ENCODE measurements at places on chromosomes 1 and 21.

DNA sequence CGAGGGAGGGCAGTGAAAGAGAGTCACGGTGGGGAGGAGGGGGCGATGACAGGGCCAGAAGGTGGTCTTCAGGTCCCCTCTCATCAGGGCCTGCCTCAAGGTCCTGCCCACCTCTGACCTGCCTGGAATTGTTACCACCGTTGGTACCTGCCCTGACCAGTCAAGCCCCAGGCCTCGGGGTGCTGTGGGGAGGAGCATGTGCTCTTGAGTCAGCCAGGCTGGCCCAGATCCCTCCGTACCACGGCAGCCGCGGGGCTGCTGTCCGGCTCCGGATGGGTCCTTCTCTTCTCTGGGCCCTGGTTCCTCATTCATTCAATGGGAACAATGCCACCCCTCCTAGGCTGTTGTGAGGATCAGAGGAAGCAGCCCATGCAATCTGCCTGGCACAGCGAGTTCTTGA, 22.0 kb downstream of the SERINC2 start:
- DNase-seq = no peak

GRCh38 chr1:168234846-168235547, 9.2 kb downstream of the SFT2D2 start:
- DNase-seq = peak; percentile 18

DNA sequence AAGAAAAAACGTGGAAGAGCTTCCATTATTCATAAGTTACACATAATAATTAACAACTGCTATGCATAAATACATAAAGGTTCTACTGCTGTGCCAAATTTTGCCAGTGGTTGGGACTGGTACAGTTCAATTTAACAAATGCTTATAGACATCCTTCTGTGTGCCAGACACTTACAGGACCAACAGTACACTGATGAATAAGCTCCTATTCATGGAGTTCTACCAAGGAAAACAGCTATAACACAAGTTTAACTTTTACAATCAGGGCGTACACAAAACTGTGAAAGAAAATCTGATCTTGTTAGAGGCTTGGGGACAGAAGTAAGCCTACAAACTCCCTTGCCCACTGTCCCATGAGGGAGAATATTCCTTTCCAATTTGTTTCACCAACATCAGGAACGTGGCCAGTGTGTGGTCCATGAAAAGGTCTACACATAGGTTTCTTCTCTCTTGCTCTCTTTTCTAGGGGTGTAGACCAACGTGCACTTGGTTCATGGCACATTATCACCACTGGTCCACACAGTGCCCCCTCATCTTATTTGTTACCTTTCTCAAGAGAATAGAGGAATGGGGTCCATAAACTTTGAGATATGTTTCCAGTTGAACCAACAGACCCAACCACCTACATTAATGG, 10.1 kb downstream of the NRIP1 start:
- DNase-seq = no peak

DNA sequence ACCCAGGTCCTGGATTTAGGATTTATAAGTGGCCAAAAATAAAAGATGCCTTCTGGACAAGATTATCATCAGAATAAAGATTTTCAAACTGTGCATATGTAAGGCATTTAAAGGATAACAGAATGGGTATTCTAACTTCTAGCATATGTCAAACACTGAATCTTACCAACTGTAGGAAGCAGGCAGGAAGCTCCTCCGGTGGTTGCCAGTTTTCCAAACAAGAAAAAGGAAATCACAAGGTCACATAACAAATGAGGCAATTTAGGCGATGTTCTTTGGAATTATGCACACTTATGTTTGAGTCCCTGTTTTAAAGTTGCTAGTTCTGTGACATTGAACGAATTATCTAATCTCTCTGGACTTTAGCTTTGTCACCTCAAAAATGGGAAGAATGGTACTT, 48.9 kb downstream of the ATP6V1G3 start:
- no peak for DNase-seq

DNA sequence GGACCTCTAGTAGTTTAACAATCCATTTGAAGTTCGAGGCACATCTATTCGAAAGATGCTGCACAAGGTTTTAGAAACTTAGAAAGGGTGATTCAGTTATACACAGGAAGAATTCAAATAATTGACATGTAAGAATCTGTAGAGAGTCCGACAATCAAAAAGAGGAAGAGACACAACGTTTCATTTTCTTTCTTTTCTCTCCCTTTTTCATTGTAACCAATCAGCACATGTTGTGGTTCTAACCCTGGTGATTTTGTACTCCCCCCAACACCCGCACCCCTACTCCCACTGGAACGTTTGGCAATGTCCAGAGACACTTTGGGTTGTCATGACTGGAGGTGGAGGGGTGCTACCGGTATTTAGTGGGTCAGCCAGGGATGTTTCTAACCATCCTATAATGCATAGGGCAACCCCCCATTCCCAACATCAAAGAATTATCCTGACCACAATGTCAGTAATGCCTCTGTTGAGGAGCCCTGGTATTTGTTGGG, 4.9 kb downstream of the TGFB2 start:
- no peak for DNase-seq

GRCh38 chr1:87894062-87894461, 565.4 kb downstream of the LMO4 start:
- DNase-seq = no peak

GRCh38 chr1:227894831-227895451, 52.8 kb downstream of the WNT9A start:
- no peak for DNase-seq

GRCh38 chr1:183230413-183230812, 44.3 kb downstream of the LAMC2 start:
- DNase-seq = no peak

DNA sequence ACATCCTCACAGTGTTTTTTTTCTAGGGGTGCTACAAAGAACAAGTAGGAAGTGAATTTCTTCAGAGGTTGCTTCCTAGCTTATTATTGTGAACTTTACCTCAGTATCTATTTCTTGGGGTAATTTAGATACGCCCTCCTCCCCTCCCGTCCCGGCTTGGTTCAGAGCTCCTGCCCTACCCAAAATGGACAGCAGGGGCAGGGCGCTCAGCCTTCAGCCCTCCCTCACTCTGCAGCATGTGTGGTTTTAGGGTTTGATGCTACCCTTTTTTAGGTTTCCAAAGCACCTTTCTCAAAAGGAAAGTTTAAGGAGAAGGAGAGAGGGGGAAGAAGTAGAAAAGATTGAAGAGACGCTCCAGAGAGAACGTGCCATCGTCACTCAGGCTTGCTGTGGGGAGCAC, 16.9 kb upstream of the POGK start:
- no peak for DNase-seq

DNA sequence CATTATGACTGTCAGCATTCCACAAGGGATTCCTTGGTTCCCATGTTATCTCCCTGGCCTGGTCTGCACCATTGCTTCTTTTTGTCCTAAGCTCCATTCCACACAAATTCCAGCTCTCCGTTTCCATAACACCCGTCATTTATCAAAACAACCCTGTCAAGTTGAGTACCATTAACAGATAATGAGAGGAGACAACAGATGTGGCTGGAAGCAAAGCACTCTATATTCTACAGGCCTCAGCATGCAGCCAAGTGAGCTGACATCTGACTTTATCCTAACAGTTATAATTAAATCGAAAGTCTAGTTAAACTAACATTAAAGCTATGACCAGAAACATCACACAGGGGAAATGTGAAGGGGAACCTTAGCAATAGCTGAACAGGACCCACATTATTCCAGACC, 110.4 kb downstream of the RERE start:
- DNase-seq = no peak

DNA sequence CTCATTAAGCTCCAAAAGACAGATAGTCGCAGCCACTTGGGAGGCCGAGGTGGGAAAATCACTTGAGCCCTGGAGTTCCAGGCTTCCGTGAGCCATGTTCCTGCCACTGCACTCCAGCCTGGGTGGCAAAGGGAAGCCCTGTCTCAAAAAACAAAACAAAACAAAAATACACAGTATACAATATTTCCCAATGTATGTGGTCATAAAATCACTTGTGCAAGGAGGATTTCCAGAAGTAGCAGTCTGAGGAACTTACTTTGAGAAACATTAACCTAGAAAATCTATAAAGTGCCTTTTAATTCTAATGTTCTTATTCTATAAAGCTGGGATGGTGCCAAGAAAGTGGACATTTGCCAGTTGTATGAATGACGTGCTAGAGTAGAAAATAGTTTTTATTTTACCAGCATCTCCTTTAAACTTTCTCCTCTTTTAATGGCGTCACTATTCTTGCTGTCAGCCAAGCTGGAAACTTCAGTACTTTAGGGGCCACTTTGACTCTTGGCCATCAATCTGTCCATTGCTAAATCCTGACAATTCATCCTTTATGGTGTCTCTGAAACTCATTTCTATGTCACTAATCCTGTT, 22.5 kb downstream of the FAM177B start:
- no peak for DNase-seq

DNA sequence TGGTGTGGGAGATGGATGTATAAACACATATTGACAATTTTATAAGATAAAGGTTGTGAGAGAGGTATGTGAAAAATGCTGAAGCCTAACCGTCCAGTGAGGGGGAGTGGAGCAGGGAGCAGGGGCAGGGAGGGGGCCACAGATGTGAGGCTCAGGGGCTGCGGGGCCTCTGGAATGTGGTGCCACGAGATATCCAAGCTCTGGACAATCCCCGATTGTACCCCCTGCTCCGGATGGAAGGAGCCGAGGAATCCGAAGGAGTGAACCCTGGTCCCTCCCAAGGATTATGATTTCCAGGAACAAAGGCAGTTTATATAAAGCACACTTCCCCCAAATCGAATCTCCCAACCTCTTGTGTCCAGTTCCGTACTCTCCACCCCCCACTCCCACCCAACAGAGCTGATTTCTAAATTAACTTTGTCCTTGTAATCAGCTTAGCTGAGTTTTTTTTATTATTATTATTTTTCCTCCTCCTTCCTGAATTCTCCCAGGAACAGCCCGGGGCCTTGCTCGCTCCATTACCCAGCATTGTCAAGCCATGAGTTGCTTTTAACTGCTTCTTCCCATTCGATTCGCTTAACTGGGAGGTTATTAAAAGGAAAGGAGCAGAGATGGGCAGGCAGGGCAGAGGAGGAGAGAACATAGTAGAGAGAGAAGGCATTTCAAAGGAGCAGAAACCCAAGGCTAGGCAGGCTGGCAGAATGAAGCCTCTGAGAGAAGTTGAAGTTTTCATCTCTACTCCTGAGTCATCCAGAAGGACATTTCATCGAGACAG, 9.4 kb downstream of the KIRREL1 start:
- DNase-seq = no peak

- no peak for DNase-seq
Measured at GRCh38 chr21:17402937-17403336, 109.9 kb upstream of the CXADR start.
